ENCODE measurements at places on chromosomes 11 and 22.

DNA sequence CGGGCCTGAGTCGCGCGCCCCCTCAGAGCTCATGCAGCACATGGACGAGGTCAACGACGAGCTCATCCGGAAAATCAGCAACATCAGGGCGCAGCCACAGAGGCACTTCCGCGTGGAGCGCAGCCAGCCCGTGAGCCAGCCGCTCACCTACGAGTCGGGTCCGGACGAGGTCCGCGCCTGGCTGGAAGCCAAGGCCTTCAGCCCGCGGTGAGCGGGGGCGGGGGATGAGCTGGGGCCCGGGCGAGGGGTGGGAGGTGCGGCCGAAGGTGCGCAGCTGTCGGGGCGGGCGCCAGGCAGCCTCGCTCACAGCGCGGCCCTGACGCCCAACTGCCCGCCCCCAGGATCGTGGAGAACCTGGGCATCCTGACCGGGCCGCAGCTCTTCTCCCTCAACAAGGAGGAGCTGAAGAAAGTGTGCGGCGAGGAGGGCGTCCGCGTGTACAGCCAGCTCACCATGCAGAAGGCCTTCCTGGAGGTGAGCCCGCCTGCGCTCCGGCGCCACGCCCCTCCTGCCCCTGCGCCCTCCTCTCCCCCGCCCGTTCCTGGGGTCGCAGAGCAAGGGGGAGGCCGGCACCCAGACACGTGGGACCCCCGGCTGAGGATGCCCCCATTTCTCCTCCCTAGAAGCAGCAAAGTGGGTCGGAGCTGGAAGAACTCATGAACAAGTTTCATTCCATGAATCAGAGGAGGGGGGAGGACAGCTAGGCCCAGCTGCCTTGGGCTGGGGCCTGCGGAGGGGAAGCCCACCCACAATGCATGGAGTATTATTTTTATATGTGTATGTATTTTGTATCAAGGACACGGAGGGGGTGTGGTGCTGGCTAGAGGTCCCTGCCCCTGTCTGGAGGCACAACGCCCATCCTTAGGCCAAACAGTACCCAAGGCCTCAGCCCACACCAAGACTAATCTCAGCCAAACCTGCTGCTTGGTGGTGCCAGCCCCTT lies 20.5 kb downstream of the EPS8L2 start:
- no peak for DNase-seq

- DNase-seq = no peak
Measured at GRCh38 chr11:78478536-78478935, 60.9 kb upstream of the GAB2 start.

DNA sequence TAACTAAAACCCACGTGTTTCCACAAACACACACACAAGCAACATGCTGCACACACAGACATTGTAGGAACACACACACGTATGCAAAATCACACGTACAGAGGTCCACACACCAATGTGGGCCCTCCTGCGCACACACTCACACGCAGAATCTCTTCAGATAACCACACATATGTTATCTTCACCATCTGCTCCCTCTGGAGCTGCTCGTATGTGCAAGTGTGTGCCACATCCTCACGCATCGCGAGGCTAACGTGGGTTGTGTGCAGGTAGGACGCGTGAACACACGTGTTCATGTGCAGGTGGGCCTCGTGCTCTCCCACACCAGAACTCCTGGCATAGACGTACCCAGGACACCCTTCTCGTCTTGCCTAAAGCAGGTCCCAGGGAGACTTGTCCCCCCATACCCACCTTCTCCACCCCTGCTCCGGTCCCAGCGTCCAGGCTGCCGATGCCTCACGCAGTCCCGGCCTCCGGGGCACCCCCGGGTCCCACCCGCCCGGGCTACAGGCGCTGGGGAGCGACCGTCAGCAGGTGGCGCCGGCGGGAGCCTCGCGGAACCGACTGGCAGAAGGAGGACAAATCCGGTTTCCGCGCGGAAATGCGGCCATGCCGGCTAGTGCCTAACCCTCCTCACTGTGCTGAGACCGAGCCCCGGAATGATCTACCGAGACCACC lies 10.3 kb upstream of the IGSF9B start:
- no peak for DNase-seq

DNA sequence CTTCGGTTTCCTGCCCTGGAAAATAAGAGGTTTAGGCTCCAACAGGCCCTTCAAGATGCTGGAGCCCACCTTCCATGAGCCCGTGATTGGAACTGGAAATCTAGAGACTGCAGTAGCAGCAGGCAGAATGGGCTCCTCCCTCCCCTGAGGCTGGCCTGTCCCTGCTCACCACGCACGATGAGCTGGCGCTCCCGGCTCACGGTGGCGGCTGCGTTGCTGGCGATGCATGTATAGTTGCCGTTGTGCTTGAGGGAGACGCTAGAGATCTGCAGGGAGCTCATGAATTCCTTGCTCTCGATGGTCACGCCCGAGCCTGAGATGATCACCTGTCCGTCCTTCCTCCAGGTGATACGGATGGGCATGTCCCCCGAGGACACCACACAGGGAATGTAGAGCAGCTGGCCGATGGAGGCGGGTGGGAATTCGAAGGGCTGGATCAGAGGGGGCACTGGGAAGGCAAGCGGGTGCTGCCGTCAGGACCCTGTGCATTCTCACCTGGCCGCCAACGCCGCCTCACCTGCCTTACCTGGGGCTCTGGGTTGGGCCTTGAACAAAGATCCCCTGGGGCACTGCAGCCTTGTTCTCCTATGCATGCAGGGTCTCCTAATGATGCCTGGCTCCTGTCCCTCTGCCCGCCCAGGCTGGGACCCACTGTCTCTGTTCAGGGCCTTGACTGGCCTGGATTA lies 177.8 kb downstream of the CEP164 start:
- DNase-seq = no peak

GRCh38 chr22:43948836-43949406 lies 6.3 kb upstream of the SAMM50 start:
- DNase-seq = no peak

- DNase-seq = no peak
Measured at GRCh38 chr11:42251984-42252383, 792.5 kb upstream of the LRRC4C start.

- DNase-seq = no peak
Measured at GRCh38 chr11:69745201-69745600, 29.9 kb downstream of the FGF4 start.

- DNase-seq = no peak
Measured at GRCh38 chr11:68946416-68947090, 34.2 kb downstream of the MRGPRD start.

- no peak for DNase-seq
Measured at GRCh38 chr11:125312391-125312790, 147.8 kb downstream of the PKNOX2 start.

- DNase-seq = no peak
Measured at GRCh38 chr22:22835771-22836291, 51.8 kb upstream of the IGLL5 start.

DNA sequence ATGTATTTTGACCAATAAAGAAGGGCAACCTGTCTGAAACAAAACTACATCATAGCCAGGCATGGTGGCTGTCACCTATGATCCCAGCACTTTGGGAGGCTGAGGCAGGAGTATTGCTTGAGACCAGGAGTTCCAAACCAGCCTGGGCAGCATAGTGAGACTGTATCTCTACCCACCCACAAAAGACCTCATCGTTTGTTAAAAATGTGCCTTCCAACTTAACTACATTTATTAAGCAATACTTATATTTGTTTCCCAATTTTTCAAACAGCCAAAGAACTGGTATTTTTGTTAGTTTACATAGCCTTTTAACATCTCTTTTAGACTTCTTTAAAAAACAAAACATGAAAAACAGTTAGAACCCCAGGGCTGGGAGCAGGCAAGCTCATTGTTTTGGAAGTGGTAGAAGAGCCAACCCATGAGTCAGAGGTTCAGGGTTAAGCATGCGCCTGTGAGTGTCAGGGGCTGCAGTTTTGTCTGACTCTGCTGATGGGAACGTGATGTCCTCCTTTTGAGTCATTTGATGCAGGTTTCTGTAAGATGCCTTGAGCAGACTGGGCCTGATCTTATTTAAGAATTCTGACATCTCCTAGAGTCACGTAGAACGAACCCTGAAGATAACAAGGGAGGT lies 53.9 kb upstream of the CRTAM start:
- DNase-seq = no peak

DNA sequence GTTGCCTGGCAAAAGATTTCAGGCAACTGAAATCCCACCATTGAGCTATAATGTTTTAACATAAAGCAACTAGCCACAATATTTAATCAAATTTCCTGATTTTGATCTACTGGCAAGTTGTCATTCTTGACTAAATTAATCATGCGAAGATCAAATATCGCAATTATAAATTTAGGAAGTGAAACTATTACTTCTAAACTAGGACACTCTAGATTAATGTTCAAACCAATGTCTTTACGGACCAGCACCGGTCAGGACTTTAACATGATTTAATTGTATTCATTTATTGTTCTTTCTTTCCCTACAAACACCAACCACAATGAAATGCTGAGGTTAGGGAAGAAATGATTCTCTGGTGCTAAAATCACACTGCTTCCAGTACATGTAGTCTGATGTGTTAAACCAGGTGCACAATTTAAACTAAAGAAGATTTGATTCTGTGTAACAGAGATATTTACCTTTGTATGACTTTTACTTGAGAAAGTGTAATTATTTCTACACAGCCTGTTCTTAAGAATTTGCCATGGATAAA lies 14.9 kb downstream of the GAS2 start:
- DNase-seq = no peak

DNA sequence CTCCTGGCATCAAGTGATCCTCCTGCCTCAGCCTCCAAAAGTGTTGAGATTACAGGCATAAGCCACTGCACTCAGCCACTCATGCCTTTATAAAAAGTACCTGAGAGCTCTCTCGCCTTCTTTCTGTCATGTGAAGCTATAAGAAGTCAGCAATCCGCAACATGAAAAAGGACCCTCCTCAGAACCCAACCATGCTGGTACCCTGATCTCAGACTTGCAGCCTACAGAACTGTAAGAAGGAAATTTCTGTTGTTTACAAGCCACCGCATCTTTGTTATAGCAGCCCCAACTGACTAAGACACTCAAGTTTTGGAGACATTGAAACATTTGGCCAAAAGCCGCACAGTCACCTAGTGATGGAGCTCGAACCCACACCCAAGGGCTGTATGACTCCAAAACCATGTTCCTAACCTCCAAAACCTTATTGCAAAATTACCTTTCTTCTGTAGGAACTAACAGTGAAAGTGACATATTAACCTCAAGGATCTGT lies 8.9 kb downstream of the PACSIN2 start:
- no peak for DNase-seq

- no peak for DNase-seq
Measured at GRCh38 chr22:36546092-36546804, 17.3 kb upstream of the EIF3D start.

DNA sequence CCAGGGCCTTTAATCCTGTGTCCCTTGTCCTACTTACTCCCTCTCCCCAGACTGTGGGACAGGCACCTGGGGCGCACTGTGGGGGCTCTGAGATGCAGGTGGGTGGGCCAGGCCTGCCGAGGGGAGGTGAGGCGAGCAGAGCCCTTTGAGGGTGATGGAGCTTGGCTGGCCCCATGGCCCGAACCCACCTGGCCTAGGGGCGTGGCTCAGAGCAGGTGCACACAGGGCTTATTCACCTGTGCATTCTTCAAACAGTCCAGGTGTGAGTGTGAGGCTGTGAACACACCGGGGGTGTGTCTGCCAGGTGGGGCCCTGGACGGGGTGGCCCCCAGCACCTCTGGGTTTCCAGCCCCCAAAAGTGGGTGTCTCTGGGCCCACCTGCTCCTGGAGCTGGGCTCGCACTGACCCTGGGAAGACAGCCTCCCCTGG lies 9.0 kb upstream of the MUC5AC start:
- no peak for DNase-seq

GRCh38 chr22:22576244-22576988 lies 17.4 kb upstream of the PRAME start:
- no peak for DNase-seq

GRCh38 chr11:65589444-65590239 lies 6.0 kb downstream of the KCNK7 start:
- DNase-seq = no peak

DNA sequence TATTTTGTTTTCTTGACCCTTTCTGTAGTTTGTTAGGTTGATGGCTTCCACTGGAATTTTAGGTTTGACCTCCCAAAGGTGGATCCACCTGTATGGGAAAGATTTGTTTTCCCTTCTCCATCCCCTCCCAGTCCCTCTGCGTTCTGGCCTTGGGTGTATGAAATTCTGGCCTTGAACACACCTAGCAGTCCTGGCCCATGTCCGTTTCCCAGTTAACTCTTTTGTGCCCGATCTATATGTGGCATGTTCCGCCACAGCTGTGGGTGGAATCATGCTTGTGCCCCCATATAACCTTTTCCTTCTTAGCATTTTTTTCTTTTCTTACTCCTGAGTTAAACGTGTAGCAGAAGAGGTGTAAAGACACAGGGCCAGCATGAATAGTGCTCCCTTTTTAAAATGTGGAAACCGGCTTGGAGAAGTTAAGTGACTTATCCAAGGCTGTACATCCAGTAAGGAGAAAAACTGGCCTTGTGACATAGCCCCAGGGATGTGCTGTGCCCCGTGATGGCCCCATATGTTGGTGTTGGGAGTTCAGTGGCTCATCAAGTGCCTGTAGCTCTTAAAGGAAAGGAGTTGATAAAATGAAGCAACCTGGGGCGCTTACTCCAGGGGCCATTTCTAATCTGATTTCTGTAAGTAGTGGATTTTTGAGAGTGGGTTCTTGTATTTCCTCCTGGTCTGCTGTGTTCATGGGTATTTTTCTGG lies 39.3 kb downstream of the ZNRF3 start:
- no peak for DNase-seq

DNA sequence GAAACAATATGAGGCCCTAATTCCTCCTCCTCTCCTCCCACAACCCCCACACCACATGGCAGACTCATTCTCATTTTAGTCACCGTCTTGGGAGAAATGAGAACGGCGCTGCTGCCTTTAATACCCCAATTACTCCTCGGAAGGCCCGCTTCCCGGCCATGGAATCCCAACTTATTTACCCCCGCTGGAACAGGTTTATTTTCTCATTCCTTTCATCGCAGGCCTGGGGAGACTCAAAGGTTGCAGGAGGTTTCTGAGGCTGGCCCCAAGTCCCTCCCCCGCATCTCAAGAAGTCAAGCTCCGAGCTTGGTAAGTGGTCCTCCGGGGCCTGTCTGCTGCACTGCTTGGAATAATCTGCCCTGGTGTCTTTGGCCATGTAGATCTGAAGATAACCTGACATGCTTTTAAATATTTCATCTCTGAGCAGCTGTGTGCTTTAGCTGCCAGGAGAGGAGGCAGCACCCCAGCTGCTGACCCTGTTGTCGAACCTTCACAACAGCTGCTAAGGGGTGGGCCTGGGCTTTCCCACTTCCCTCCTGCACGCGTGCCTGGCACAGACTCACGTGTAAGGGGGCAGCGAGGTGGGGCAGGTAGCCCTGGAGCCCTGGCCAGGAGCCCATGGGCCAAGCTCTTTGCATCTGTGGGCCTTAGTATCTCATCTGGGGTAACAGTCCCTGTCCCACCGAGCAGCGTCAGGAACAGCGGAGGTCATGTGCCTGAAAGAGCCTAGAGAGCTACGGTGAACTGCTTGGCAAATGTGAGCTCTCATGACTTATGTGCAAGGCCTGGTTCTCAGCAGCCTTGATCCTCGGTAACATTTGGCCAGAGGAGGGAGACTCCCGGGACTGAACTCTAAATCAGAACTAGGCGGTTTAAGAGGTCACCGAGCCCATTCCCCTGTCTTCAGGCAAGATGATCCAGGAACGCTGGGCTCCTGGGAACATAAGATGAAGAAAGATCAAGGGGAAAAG lies 164.6 kb downstream of the ST3GAL4 start:
- DNase-seq = no peak

All from GM19239 (cell line).